ENCODE measurements at places on chromosomes 7 and 10.

DNA sequence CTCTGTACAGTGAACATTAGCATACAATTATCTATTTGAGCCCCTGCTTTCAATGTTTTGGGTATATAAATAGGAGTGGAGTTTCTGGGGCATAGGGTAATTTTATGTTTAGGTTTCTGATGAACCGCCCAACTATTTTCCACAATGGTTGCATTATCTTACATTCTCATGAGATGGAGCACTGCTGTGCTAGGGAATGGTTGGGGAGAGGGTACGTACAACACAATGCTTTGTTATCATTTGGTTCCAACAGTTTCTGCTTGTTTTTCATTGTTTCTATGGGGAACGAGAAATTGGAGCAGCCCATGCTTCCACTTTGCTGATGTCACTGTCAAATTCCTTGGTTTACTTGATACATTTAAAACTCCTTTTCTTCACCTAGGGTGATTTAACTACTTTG is 1115.3 kb downstream of the REEP3 start:
- no peak for DNase-seq

DNA sequence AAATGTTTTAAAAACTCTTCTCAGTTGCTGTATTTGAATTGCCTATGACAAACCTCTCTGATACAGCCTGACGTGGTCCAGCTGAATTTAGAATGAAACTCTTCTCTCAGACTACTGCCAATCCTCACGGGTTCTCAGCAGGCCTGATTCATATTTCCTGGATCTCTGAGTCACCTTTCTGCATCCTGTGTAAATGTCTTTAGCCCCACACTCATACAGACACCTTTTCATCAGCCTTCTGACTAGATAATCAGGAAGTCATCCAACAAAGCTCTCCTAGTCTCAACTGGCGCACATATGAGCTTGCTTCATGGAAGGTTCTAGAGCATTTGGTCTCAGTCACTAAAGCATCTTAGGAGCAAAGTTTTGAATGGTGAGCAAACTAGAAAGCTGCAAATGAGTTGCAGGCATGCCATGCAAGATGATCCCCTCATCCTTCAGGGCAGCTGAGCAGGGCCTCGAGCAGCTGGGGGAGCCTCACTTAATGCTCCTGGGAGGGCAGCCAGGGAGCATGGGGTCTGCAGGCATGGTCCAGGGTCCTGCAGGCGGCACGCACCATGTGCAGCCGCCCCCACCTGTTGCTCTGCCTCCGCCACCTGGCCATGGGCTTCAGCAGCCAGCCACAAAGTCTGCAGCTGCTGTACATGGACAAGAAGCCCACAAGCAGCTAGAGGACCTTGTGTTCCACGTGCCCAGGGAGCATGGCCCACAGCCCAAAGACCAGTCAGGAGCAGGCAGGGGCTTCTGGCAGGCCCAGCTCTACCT is 182.8 kb downstream of the ARHGAP12 start:
- DNase-seq, result no peak

DNA sequence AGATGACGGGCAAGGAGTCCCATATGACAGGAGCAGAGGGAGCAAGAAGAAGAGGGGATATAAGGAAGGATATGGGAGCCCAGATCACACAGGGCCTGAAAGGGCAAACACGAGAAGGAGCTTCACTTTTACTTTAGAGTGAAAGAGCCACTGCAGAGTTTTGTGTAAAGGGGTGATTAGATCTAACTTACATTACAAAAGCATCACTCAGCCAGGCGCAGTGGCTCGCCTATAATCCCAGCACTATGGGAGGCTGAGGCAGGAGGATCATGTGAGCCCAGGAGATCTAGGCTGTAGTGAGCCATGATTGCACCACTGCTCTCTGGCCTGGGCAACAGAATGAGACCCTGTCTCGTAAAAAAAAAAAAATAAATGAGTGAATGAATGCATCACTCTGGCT is 91.1 kb downstream of the MPP7 start:
- DNase-seq, result no peak

GRCh38 chr7:95592570-95592969 is 3.7 kb downstream of the PDK4 start:
- DNase-seq, result no peak

DNA sequence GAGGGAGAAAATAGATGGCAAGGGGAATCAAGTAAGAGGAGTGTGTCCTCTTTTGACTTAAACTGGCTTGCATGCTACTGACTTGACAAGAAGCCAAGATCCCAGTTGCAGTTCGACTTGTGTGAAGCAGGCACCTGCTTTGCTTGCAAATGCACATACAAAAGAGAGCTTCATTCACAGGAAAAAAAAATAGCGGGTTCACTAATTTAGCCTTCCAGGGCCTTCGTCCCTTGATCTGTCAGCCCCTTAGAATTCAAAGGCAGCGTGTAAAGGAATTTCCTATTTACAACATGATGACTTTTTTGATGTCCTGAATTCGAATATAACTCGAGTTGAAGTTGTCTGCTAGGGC is 192.1 kb downstream of the CELF2 start:
- no peak for DNase-seq

DNA sequence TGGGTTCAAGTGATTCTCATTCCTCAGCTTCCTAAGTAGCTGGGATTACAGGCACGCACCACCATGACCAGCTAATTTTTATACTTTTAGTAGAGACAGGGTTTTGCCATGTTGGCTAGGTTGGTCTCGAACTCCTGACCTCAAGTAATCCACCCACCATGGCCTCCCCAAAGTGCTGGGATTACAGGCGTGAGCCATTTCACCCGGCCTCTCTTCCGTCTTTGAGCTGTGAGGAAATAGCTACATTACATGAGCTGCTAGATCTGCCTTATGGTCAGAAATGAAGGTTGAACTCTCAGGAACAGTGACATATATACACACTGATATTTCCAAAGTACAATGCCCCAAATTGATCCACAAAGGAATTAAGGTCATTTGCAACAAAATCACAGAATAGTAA is 2.4 kb downstream of the BLVRA start:
- DNase-seq, result no peak

DNA sequence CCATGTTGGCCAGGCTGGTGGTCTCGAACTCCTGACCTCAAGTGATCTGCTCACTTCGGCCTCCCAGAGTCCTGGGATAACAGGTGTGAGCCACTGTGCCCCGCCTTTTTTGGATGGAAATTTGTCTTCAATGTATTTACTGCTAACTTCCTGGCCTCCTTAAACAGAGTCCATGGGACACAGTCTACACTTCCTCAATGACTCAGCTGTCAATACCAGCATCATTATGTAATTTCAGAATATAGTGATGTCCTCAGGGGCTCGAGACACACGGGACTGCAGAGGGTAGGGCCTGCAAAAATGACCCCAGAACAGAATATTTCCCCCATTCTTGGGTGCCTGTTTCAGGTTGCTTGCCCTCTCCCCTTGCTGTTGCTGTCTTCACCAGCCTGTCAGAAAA is 31.1 kb downstream of the CAMK2G start:
- DNase-seq, result no peak

DNA sequence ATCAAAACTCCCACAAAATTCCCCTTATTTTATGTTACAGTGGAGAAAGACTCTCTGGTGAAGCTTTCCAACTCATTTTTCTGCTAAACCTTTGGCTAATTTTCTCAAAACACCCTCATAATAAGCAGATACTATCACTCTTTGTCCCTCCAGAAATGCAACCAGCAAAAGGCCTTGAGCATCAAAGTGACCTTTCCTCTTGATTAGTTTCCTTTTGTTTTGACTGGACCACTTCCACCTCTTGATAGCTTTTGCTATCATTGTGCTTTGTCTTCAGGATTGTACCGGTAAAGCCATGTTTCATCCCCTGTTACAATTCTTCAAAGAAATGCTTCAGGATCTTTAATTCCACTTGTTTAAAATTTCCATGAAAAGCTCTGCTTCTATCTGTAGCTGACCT is 115.1 kb upstream of the SLC13A1 start:
- DNase-seq, result no peak

- DNase-seq, result no peak
These were observed 15.4 kb downstream of the CLCN1 start for GRCh38 chr7:143331179-143331801.

- DNase-seq, result no peak
These were observed 25.5 kb downstream of the ZNRF2 start for GRCh38 chr7:30309842-30310435.

- DNase-seq, result no peak
These were observed 5.4 kb downstream of the CACNB2 start for GRCh38 chr10:18145652-18146051.

DNA sequence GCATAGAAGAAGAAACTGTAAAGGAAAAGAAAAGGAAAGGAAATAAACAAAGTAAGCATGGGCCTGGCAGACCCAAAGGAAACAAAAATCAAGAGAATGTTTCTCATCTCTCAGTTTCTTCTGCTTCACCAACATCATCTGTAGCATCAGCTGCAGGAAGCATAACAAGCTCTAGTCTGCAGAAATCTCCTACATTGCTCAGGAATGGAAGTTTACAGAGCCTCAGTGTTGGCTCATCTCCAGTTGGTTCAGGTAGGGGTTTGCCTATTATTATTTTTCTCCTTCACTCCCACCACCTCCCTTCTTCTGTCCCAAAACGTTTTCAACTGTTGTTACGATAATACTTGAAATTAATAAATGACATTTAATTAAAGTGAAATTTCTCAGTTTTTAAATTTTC is 139.6 kb downstream of the MLLT10 start:
- DNase-seq, result no peak

DNA sequence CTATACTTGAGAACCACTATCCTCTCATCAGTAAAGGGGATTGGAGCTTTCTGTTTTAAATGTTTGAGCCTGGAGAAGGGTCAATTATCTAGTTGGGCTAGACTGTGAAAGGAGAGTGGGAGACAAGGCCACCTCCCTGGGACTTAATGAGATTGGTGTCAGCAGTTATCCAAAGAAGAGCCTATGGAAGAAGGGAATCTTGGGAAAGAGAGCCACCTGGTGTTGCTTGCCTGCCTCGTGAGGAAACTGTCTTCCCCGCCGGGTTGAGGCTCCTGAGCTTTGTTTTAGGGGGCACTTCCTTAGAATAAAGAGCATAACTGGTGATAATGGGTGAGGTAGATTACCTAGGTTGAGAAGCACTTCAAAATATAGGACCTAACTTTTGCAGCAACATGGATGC is 32.0 kb upstream of the ABCB4 start:
- no peak for DNase-seq

GRCh38 chr7:39824456-39825200 is 125.4 kb upstream of the CDK13 start:
- DNase-seq, result no peak

- DNase-seq, result no peak
These were observed 7.4 kb upstream of the UCMA start for GRCh38 chr10:13241613-13242012.
